ENCODE measurements at places on chromosomes 2 and 18.

- no peak for DNase-seq
Observed at GRCh38 chr2:20317197-20317596, 33.4 kb downstream of the PUM2 start.

DNA sequence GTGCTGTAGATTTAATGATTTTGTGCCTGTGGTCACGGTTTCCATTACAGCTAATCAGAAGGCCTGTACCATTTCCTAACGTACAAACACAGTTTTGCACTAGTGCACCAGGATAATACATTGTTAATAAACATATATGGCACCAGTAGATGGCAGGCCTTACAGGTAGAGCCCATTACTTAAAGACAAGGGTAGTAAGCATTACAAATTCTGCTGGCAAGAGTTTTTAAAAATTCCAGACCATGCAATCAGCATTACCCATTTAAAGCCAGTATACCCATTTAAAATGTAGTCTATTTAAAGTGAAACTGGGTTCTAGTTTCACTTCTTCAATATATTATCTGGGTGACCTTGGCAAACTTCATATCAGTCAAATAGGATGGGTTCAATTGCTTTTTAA is 224.2 kb downstream of the NUP35 start:
- DNase-seq, result no peak

GRCh38 chr2:105584435-105585010 is 160.2 kb upstream of the NCK2 start:
- no peak for DNase-seq

DNA sequence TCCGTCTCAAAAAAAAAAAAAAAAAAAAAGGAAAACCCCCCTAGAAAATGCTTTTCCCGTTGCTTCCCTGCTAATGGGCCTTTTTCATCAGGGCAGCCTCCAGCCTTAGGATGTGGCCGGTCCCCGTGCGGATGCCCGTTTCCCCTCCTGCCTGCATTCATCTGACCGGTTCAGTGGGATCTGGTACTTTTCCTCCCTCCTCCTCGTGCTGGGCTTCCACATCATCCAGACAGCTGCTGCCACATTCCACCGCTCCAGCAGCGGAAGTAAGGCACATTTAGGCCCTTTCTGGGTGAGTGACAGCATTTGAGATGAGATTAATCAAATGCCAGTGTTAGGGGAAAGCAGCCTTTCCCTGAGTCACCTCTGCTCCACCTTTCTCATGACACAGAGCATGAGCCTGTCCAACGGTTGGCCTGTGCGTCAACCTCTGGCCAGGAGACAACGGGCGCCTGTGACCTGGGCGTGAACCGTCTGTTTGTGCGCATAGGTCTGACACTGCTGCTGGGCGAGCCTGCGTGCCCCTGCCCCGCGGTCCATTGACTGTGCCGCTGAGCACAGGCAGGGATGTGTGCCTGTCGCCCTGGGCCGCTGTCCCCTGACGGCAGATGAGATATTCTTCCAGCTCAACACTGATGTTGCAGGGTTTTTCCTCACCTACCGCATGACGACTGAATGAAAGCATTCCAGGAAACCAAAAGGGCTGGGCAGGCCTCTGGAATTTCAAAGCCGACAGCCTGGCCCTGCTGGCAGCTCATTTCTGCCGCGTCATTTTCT is 174.0 kb downstream of the TGIF1 start:
- peak; percentile 95 for DNase-seq

GRCh38 chr18:27667064-27667463 is 482.0 kb upstream of the CHST9 start:
- DNase-seq, result no peak

DNA sequence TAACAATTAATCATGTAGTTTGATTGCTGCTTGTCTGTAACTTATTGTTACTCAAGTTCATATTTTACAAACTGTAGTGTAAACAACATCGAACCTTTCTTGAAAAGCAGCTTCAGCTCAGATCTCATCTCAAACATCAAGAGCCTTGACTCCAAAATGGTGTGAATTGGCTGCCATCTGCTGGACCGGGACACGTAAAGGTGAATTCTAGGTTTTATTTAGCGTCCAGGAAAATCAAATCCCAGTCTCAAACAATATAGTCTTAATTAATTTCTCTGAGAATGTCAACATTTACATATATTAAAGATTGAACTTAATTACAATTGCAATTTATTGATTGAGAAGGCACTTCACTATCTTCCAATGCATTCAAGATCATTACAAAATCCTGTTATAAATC is 453.0 kb downstream of the GALR1 start:
- DNase-seq, result peak; percentile 3

GRCh38 chr18:74281980-74282754 is 9.6 kb downstream of the CYB5A start:
- DNase-seq, result peak; percentile 64

DNA sequence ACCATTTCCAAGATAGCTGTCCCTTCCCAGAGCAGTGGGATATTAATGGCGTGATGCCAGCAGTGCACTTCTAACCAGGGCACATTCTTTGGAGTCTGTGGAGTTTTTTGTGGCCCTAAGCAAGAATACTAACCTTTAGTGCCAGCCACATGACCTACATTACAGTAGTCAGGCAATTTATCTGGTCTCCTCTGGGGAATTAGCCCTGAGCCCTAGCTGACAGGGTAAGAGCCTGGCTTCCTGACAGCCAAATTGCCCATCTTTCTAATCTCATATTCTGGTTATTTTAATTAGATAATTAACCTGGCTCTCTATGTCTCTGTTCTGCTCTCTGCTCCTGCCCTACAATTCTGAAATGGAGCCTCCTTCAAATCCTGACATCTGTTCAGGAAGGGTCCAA is 5.2 kb downstream of the PFN4 start:
- DNase-seq, result no peak

GRCh38 chr18:73509460-73509859 is 638.2 kb downstream of the FBXO15 start:
- peak; percentile 61 for DNase-seq

DNA sequence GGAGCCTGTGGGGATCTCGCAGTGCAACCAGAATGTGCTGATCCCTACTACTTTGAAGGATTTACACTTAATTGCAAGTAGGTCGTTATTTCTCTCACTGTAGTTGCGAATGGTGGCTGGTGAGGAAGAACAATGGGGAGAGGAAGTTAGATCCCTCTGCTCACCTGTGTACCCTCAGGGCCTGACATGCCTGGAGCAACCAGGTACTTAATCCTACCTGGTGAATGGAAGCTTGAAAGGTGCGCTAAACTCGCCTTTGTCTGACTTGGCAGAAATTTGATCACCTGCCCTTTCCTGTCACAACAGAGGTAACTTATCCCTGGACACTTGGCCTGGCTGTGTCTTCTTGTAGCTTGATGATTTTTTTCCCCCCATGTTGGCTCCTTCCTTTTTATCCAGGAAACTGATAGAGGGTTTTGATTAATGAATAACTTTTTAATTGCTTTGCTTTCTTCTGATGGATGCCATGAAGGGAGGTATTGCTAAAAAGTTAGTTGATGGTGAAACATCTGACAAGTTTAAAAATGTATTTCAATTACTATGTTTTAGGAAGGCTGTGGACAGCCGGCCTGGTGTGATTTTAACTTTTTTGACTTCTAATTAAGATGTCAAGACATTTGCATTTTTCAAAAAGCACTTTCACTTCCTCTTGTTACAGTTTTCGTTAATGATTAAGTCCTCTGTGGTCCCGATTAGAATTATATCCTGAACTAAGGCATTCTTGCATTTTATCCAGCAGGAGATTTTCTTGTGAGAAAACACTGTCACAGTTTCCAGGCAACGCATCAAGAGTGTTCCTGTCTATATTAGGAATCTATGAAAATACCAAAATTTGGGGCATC is 9.2 kb downstream of the SGPP2 start:
- DNase-seq, result no peak

- DNase-seq, result no peak
Observed at GRCh38 chr2:81196383-81196851, 891.9 kb upstream of the LRRTM1 start.

GRCh38 chr2:88673363-88673762 is 18.1 kb upstream of the RPIA start:
- DNase-seq, result no peak

- DNase-seq, result no peak
Observed at GRCh38 chr2:150702791-150703190, 215.3 kb upstream of the RND3 start.

DNA sequence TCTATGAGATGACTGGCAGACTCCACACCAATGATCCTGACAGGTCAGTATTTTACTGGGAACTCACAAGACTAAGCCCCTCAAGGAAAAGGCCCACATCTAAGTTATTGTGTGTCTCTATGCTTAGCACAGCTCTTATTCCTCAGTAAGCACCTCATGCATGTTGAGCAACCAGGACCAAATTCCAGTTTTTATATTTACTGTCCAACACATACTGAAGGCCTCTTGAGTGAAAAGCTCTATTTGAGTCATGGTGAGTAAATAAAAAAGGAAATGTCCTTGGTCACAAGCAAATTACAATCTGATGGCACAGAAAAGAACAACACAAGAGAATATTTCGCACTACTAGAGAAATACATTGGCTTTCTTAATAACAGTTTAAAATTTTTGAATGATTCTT is 87.9 kb upstream of the ETAA1 start:
- DNase-seq, result peak; percentile 70

DNA sequence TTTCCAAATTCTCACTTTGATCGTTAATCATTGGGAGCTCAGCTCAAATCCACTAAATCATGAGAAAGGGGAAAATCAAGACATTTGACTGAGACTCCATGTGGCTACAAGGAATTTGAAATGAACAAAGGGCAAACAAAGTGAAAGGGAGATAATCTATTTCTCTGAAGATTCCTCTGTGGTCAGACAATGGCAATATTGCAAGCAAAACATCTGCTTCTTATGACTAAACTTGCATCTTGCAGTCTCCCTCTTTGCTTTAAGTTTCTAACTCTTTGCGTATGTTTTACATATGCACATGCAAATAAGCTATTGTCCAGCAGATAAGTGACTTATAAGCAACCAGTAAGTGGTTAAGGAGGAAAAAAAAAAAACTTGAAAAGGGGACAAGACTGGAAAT is 299.1 kb upstream of the NXPH2 start:
- no peak for DNase-seq

- DNase-seq, result no peak
Observed at GRCh38 chr2:236753606-236754270, 184.1 kb downstream of the ACKR3 start.

- DNase-seq, result no peak
Observed at GRCh38 chr18:59303006-59303405, 15.4 kb downstream of the CPLX4 start.

GRCh38 chr2:9360701-9361100 is 62.6 kb downstream of the ITGB1BP1 start:
- DNase-seq, result peak; percentile 67

DNA sequence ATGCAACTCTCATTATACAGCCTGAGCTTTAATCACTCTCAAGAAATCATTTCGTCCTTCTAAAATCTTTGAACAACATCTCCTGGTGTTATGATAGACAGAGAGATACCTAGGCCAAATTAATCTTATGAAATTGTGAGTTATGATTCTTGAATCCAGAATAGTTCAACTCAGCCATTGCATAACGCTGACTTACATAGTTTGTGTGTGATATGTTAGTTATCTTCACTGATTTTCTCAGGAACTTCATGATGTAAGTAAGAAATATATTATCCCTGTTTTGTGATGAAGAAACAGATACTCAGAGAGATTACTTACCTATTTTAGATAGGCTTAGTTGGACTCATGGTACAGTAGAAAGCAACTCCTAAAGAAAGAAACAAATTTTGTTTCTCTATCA is 684.4 kb downstream of the ZEB2 start:
- no peak for DNase-seq

- no peak for DNase-seq
Observed at GRCh38 chr2:156001851-156002250, 330.7 kb downstream of the NR4A2 start.

DNA sequence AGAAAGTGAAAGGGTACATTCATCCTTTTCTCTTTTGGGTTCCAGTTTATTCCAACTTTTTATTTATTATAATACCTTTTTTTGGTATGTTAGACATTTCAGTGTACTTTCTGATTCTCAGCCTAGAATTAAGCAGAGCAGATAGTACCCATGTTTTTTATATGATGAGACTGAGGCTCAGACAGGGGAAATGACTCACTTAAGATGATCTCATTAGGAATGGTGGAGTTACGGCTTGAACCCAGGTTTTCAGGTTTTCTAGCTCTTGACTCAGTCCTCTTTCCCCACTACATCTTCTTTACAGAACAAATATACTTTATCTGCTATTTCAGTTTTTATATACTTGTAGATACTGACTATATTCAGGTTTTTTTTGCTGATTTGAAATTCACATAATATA is 51.7 kb upstream of the OTX1 start:
- DNase-seq, result peak; percentile 9

- DNase-seq, result no peak
Observed at GRCh38 chr18:8380926-8381325, 228.3 kb upstream of the RAB12 start.

GRCh38 chr18:76388261-76388660 is 106.8 kb downstream of the ZNF516 start:
- no peak for DNase-seq

DNA sequence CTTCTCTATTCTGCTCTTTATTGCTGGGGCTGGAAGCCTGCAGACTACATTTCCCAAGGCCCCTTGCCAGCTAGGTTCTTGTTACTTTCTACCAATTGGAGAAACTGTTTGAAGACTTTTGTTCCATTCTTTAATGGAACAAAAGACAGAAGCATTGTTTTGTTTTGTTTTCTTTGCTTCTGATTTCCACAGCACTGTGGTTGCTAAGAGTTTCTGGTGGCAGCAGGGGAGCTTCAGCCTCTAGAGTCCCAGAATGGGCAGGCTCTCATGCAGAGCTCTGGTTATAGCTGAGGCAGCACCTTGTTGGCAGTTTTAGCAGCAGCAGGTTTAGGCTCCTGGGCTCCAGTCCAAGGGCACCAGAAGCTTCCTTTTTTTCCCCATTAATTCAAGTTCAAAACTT is 234.3 kb downstream of the ETAA1 start:
- no peak for DNase-seq

DNA sequence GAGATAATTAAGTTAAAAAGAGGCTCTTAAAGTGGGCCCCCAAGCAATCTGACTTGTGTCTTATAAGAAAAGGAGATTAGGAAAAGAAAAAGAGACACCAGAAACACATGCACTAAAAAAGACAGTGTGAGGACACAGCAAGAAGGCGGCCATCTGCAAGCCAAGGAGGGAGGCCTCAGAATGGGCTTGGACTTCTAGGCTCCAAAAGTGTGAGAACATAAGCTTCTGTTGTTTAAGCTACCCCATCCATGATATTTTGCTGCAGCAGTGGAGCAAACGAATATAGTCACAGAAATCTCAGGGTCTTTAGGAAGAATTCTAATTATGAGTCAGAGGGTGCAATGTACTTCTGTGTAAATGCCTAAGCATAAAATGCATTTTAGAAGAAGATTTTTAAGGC is 399.3 kb upstream of the MMADHC start:
- no peak for DNase-seq

GRCh38 chr2:69601179-69601612 is 42.3 kb downstream of the AAK1 start:
- peak; percentile 84 for DNase-seq

DNA sequence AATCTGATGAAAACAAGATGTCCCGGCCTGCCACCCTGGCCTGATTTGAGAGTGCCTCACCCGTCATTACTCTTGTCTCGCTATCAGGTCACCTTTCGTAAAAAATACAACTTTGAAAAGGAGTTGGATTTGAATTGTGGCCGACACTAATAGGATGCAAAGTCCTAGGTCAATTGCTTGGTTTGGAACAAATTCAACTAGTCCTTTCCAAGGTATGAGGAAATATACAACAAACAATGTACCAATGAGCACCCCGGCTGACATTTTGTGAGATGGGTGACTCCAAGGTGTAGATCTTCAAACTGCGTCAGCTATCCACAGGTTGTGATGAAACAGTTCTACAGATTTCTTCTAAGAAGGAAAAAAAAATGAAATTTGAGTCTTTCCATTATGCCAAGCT is 77.8 kb downstream of the BCL2 start:
- DNase-seq, result no peak

Measured in foreskin fibroblast (primary cell).